ENCODE measurements at places on chromosomes 7 and 10. TPM values are rescaled to one million over a fixed set of nuclear protein-coding genes. Genes with fewer than 3 reads are reported as not detected.

Gene ADAMTS14
- 0.23 TPM for total RNA-seq

Gene ATP5F1C
- 322 TPM for total RNA-seq

Gene CFAP70
- total RNA-seq = 6.0 TPM

Gene GOLGA7B
- 16.6 TPM for total RNA-seq

Gene DLX6
- total RNA-seq = 13.4 TPM

Gene MDFIC
- 13.1 TPM for total RNA-seq

Gene PPP1R3C
- total RNA-seq = 47.3 TPM

Gene CRCP
- 48.9 TPM for total RNA-seq

Gene CPED1
- total RNA-seq = 4.4 TPM

Gene FAM24B
- total RNA-seq = 6.9 TPM

Gene HPSE2
- total RNA-seq = 0.23 TPM

Measured in diencephalon (tissue), 1 donor.